Mesenteric fat pad (tissue), 1 donor: ENCODE measurements at places on chromosomes 11 and 22. TPM values are rescaled to one million over a fixed set of nuclear protein-coding genes. Genes with fewer than 3 reads are reported as not detected.

The OR6A2 gene
- 0.35 TPM for total RNA-seq

- DNase-seq, result no peak
Measured at GRCh38 chr22:50518606-50519005, 6.8 kb downstream of the SCO2 start.

GRCh38 chr11:35330156-35330889 lies 89.0 kb downstream of the SLC1A2 start:
- no peak for DNase-seq

GRCh38 chr22:24337894-24338645 lies 67.4 kb downstream of the SPECC1L start:
- DNase-seq, result no peak

GRCh38 chr11:123429913-123430720 lies at the start of gene GRAMD1B:
Gene GRAMD1B, plus strand, starts transcription at chr11:123430269. Its CDS starts 524 bp downstream, at chr11:123430793.
- no peak for DNase-seq

The CDC42EP2 gene
- total RNA-seq, result 88.4 TPM

DNA sequence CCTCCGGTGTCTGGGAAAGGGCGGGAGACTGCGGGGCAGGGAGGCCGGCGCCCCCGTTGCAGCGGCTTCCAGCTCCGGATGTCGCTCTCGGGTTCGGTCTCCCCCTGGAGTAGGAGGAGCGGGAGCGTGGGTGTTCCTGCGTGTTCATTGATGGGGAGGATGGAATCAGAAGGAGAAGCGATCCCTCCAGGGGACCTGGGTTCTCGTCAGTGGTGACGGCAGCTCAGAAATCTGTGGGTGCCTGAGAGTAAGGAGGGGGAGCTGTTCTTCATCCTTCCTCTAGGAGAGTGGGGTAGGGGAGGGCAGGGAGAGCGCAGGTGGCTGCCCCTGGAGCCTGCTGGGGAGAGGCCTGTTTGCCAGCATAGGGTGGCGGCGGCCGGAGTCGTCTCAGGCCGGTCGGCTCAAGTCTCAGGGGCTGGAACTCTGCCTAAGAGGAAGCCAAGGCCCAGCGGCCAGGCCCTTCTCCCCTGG lies 1.1 kb downstream of the UBASH3B start:
- DNase-seq, result no peak

- no peak for DNase-seq
Measured at GRCh38 chr11:68538025-68538424, 77.5 kb downstream of the PPP6R3 start.

GRCh38 chr11:116553482-116553881 lies 219.3 kb downstream of the BUD13 start:
- no peak for DNase-seq
